Type B pancreatic cell (in vitro differentiated cells): ENCODE measurements at places on chromosomes 7 and 10.

GRCh38 chr7:142455392-142455791, 197.5 kb upstream of the PRSS58 start:
- DNase-seq: no peak
- peaks cover 5% of the 10 kb centered on the region for H3K4me1 ChIP-seq
- peaks cover 17% of the 10 kb centered on the region for H3K27me3 ChIP-seq

DNA sequence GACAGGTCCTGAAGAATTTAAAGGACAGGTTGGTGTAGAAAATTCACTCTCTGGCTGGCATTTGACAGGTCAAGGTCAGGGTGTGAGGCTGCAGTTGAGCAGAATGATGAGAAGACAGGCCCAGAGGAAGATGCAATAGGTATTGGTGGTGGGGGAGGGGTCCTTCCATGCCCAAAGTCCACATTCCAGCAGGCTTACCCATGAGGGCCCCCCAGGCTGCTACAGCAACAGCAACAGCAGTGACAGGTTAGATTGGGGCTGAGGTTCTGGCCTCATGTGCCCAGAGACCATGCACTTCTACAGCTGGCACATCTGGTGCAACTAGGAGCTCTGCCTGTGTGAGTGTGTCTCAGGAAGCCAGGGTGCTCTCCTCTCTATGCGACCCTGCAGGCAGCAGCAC, 223.5 kb upstream of the GHITM start:
- H3K27ac ChIP-seq: no peak overlapping the region
- DNase-seq: no peak
- peaks cover 9% of the 10 kb centered on the region for H3K4me1 ChIP-seq
- no peaks in the 10 kb centered on the region for H3K27me3 ChIP-seq
- no peak overlapping the region for H3K4me3 ChIP-seq
- H3K36me3 ChIP-seq: no peaks in the 10 kb centered on the region

DNA sequence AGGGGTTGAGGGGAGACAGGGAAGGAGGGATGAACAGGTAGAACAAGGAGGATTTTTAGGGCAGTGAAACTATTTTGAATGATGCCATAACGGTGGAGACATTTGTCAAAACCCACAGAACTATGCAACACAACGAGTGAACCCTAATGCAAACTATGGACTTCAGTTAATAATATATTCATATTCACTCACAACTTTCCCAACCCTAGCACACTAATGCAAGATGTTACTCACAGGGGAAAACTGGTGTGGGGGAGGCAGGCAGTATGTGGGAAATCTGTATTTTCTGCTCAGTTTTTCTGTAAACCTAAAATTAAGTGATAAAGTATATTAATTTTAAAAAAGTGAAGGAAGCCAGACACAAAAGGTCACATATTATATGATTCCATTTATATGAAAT, 17.3 kb downstream of the GNA12 start:
- DNase-seq: no peak
- no peak overlapping the region for H3K27ac ChIP-seq
- H3K27me3 ChIP-seq: no peaks in the 10 kb centered on the region
- H3K36me3 ChIP-seq: peaks cover 12% of the 10 kb centered on the region

GRCh38 chr10:43681220-43681619, 32.5 kb upstream of the ZNF32 start:
- no peak for DNase-seq
- H3K36me3 ChIP-seq: no peaks in the 10 kb centered on the region
- no peaks in the 10 kb centered on the region for H3K4me1 ChIP-seq
- no peak overlapping the region for H3K4me3 ChIP-seq
- H3K27ac ChIP-seq: no peak overlapping the region
- H3K27me3 ChIP-seq: peaks cover 30% of the 10 kb centered on the region

DNA sequence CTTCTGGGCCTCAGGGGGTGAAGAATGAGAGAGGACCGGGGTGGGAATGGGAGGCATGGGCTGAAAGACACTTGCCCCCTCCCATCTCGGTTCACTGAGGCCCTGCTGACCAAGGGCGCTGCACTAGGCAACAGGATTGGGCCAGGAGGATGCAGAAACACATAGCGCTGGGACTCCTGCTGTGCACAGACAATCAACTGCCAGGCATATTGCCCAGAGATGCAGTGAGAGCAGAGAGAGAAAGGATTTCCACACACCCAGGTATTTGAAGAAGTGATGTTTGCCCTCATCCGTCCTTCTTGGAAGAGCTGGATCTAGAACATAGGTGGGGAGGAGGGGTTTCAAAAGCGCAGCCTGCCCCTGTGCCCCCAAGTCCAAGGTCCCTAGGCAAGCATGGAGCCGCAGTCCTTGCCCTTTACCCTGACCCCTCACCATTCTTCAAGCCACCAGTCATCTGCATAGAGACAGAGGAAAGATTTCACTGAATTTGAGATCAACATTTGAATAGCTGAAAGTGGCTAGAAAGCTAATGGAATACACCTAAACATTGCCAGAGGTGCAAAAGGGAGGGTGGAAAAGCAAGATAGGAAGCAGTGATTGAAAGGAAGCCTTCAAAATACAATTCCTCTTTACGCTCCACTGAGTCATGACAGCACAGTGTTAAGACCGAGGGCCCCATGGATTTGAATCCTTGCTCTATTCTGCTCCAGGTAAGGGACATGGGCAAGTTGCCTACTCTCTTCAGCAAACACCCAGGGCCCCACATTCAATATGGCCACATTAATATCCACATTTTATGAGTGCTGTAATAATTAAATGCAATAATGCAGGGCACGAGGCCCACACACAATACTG, 44.2 kb upstream of the TNS3 start:
- no peaks in the 10 kb centered on the region for H3K36me3 ChIP-seq
- H3K27ac ChIP-seq: no peak overlapping the region
- no peak overlapping the region for H3K4me3 ChIP-seq
- peaks cover 48% of the 10 kb centered on the region for H3K4me1 ChIP-seq
- H3K27me3 ChIP-seq: peaks cover 3% of the 10 kb centered on the region

DNA sequence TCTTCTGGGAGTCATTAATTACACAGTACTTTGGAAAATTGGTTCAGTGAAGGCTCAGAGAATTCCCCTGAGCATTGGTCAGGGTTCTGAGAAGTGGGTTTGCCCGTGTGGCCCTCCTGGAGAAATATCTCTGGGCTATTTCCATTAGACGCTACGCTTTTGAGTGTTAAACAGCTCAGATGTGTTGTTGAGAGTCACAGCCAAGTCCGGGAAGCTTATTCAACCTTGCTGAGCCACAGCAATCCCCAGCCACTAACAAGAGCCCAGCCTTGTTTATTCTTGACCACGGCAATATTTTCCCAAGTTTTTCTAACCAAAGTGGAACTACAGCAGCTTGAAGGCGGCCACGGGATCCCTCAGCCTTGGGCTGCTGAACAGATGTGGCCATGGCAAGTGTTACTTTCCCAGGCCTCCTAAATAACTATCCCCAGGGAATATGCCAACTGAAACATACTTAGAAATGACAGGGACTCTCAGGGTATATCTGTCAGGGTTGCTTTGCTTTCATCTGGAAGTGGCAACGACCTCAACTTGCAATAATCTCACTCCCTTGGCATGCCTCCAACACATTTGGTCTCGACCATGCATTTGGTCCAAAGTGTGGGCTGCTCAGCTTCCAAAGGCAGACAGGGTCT, 214.7 kb downstream of the EMX2 start:
- H3K36me3 ChIP-seq: no peaks in the 10 kb centered on the region
- no peak overlapping the region for H3K4me3 ChIP-seq
- peaks cover 5% of the 10 kb centered on the region for H3K27me3 ChIP-seq
- peaks cover 12% of the 10 kb centered on the region for H3K4me1 ChIP-seq
- no peak for DNase-seq

DNA sequence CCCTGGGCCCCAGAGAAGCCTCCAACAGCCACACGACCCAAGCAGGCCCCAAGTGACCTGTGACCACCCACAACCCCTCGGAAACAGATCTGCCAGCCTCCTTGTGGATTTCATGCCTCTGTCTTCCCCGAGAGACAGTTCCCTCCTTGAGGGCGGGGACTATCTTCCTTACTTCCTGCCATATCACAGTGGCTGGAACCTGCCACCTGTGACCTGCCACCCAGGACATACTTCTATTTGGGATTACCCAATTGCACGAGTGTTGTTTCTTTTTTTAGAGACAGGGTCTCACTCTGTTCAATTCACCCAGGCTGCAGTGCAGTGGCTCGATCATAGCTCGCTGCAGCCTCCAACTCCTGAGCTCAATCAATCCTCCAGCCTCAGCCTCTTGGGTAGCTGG, 25.9 kb downstream of the TNRC18 start:
- no peak for DNase-seq
- H3K4me3 ChIP-seq: no peak overlapping the region
- H3K27ac ChIP-seq: peak overlapping the region; percentile 71
- H3K4me1 ChIP-seq: peaks cover 10% of the 10 kb centered on the region
- H3K36me3 ChIP-seq: peaks cover 15% of the 10 kb centered on the region
- no peaks in the 10 kb centered on the region for H3K27me3 ChIP-seq

- no peak overlapping the region for H3K27ac ChIP-seq
- DNase-seq: no peak
- H3K27me3 ChIP-seq: peaks cover 19% of the 10 kb centered on the region
- H3K4me3 ChIP-seq: no peak overlapping the region
- no peaks in the 10 kb centered on the region for H3K4me1 ChIP-seq
These were observed 7.4 kb downstream of the CAV1 start for GRCh38 chr7:116532102-116532688.

- peaks cover 10% of the 10 kb centered on the region for H3K27me3 ChIP-seq
- H3K27ac ChIP-seq: no peak overlapping the region
- H3K4me3 ChIP-seq: no peak overlapping the region
- no peaks in the 10 kb centered on the region for H3K36me3 ChIP-seq
These were observed 22.1 kb upstream of the CARD11 start for GRCh38 chr7:3065724-3066143.
